ENCODE measurements at places on chromosomes 2 and 18.

GRCh38 chr2:233844064-233844807 lies 10.1 kb downstream of the HJURP start:
- no peak for DNase-seq

GRCh38 chr18:22767653-22768052 lies 165.5 kb upstream of the RBBP8 start:
- no peak for DNase-seq

- DNase-seq: peak; percentile 61
Measured at GRCh38 chr18:36188916-36189315, 1.6 kb downstream of the MOCOS start.

DNA sequence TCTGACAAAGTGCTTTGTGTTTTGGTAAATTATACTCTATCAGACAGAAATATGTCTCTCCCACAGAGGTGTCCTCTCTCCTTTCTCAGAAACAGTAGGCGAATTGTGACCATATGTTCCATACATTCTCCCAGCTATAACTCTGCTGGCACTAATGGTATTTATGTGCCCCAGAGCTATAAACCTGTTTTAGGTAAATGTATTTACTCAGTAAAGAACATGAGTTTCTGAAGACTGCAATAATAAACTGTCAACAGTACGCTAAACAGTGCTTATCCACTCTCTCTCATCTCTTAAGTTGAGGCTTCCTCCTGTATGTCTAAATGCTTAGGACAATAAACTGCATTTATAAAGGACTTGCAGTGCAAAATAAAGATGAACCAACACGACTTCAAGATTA lies 58.5 kb downstream of the ITGA4 start:
- no peak for DNase-seq

DNA sequence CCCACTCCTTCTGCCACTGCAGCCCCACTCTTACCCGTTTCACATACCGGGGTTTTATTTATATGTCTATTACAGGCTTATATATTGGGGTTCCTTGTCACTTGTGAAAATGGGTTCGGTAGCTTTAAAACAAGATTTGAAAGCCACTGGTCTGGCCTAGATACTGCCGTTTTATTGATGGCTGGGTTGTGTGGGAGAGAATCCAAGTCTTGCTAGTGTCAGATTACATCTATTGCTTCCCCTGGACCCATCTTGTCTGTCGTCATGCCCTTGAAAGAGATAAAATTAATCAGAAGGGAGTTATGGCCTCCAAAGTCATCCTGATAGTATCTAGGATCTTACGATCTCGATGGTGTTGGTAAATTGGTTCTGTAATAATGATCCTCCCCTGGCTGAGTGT lies 79.4 kb downstream of the EIPR1 start:
- DNase-seq: no peak

DNA sequence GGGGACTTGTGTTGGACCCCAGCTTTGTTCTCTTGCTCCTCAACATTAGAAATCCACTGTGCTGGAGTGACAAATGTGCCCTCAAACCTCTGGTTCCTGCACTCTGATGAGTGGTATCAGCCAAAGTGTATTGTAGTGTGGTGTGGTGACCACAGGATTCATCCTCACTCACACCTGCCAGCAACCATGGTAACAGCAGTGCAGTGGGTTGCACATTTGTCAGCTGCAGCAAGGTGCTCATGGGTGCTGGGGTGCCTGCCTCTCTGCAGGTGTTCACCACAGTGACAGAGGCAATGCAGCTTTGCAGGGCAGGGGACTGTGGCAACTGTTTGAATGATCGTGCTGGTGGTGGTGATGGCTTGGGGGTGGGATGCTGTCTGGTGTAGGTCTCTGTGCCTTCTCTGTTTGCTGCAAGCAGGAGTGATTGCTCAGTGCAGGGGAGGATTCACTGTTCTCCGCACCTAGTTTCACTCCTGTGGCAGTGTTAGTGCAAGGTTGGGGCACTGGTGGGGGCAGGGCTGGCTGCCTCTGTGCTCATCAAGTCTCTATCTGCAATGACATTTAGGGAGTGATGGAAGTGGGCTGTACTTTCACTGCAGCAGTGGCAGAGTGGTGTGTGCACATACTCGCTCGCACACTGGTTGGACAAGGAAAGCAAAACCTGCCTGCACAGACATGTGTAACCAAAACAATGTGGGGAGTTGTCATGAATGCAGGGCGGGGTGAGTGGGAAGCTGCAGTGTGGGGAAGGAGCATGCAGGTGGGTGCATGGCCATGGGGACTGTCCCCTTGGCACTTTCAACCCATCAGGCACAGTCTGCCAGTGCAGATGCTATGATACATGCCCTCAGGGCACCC lies 301.1 kb downstream of the PIK3C3 start:
- DNase-seq: no peak

- no peak for DNase-seq
Measured at GRCh38 chr2:74925361-74925786, 33.1 kb upstream of the POLE4 start.

DNA sequence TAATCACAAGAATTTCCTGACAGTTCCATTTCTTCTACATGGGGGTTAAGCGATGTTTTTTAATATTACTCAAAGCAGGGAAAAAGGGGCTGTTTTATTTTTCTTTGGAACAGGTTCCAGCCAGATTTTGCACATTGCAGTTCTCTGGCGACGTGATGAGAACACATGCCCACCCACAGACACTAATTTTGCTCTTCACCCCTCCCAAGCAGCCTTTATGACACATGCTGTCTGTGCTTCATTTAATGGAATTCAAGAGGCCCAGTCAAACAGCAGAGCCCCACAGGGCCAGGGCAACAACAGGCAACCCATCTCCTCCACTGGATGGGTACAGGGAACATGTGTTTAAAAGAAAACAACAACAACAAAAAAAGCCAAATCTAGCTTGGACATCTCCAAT lies 70.8 kb downstream of the SPRED2 start:
- no peak for DNase-seq

DNA sequence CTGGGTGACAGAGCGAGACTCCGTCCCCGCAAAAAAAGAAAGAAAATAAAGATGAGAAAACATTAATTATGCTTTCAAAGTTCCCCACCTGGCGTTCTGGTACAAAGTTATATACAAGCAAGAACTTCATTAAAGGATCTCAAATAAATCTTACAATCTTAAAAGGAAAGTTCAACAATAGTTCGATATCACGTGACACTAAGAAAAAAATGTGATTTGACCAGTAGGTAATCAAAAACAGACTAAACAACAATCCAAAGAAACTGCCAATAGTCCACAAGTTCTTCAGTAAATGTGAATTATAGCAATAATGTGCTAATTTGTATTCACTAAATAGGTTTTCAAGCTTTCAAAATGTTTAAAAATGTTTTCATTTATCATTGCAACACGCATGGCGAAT lies 130.4 kb downstream of the NRXN1 start:
- no peak for DNase-seq

DNA sequence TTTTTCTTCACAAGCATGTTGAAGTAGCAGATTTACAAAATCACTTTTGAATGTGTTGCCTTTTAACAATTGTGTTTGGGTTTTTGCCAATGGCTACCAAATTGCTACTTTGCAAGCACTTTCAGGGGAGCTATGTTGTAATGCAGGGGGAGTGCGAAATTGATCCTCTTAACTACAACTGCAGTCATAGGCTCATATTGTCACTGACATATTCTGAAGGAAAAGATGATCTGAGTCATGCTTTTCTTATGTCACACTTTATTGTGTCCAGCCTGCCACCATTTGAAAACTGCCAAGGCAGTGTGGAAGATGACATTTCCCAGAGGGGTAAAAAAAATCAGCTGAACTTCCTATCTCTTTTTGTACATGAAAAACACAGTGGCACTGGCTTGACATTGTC lies 74.9 kb downstream of the GPD2 start:
- DNase-seq: no peak

GRCh38 chr2:8234253-8234652 lies 447.6 kb upstream of the ID2 start:
- no peak for DNase-seq

Data from NCI-H82 (cell line).